BJ (cell line): ENCODE measurements at places on chromosomes 13 and 19.

DNA sequence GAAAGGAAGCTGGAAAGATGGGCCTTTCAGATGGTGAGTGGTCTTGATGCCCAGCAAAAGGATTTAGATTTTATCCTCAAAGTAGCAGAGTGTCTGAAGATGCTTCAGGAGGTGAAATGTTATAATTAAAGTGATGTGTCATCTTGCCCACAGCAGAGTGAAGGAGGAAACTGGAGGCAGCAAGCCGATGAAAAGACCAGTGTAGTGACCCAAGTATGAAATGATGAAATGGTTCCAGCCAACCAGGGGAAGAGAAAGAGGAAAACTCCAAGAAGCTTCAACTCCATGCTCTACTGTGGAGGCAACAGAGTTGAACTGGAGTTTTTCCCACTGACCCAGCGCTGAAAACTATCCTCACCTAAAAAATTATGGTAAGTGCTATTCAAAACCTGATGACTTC lies 66.7 kb downstream of the FOXO1 start:
- no peak for DNase-seq

GRCh38 chr19:38076337-38076736 lies 147.7 kb downstream of the DPF1 start:
- no peak for DNase-seq

DNA sequence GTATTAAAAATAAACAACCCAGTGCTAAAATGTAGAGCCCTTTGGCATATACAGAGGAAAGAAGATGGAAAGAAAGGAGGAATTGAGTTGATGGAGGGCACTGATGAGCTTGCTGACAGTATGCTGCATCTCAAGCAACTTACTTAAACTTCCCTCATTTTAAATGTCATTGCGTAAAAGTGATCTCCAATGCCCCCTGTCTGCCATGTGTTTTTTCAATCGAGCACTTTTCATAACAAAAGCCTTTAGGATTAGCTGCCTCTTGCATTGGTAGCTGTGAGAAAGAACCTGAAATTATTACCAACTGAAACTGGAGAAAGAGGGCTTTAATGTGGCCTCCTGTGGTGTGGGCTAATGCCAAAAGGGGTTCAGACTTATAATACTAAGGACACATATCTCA lies 541.6 kb downstream of the SUCLA2 start:
- DNase-seq = no peak

- no peak for DNase-seq
Observed at GRCh38 chr19:51637362-51637978, 7.3 kb upstream of the SIGLEC5 start.

- DNase-seq = no peak
Observed at GRCh38 chr13:39485314-39485700, 117.7 kb downstream of the LHFPL6 start.

DNA sequence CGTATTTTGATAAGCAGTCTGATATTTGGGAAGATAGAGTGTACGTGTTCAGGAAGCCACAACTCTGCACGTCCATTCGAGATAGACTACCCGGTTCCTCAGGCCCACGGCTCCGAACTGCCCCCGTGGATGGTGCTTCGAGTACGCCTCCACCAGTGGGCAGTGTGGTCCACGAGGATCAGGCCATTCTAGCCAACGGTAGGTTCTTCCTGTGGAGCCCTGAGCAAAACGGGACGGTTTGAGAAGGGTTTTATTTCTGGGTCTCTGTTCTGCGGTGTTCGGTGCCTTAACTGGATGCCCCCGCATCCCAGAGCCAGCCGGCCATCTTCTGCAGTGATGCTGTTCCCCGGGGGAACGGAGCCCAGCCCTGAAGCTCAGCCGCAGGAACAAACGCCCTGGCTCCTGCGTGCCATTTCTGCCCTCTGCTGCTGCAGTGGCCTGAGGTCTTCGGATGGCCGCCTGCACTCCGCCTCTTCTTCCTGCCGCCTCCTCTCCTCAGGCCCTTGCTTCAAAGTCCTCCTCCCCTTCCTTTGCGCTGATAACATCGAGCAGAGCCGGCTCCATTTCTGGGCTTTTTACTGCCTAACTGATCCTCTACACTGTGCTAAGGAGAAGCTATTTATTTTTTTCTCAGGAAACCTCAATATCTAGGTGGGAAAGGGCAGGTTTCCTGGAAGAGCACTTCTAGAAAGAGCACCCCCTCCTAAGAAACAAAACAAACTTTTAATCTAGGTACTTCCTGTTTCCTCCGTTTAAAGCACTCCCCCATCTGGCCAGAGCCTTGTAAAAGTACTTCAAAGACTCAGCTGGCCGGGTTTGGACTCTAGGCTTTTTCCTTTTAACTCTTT lies 36.2 kb upstream of the SLC46A3 start:
- DNase-seq = no peak

DNA sequence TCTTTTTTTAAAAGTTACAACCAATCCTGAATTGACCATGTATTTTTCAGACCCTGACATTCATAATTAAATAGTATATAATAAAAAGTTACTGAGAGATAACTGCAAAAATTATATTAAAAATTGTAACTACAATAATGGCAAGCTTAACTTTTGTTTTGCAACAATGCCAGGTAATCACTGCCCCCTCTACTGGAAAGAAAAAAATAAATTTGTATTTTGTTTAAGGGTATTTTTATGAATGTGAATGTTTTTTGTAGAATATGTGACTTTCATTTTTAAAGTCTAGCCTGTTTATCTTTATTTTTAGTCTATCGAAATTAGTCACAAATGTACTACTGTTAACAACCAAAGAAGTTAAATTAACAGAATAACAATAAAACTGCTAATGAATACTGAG lies 21.7 kb downstream of the MRPS31 start:
- DNase-seq = no peak

DNA sequence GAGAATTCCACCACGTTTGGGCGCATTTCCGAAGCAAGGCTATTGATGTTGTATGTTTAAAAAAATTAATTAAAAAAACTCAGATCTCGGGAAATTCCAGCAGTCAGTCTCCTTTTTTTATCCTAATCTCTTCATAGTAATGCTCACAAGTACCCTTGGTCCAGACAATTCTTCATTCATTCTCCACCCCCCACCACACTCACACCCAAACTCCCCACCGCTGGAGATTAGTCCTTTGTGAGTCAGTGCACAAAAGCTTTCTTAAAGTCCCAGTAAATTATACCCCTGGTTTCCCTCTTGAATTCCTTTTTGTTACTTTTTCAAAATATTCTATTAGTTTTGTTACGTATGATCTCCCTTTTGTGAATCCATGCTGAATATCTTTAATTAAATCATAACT lies 274.6 kb downstream of the ZNF536 start:
- no peak for DNase-seq

DNA sequence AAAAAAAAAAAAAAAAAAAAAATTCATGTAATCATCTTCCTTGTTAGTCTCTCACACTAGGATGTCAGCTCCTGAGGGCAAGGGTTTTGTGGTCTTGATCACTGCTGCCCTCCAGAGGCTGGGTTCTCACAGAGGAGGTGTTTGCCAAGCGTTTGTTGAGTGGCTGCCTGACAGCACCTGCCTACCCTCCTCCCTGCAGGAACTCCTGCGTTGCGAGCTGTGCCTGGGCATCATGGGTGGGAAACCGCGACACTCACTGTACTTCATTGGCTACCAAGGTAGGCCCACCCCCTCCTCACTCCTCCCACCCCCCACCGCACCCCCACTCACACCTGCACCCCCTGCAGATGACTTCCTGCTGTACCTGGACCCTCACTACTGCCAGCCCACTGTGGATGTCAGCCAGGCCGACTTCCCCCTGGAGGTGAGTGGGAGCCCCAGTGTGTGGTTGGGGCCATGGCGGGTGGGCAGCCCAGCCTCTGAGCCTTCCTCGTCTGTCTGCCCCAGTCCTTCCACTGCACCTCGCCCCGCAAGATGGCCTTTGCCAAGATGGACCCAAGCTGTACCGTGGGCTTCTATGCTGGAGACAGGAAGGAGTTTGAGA lies 8.1 kb downstream of the ATG4D start:
- no peak for DNase-seq

- no peak for DNase-seq
Observed at GRCh38 chr13:75025956-75026355, 456.0 kb downstream of the TBC1D4 start.

- DNase-seq = no peak
Observed at GRCh38 chr19:56403261-56403660, 871 bp upstream of the ZNF583 start.

DNA sequence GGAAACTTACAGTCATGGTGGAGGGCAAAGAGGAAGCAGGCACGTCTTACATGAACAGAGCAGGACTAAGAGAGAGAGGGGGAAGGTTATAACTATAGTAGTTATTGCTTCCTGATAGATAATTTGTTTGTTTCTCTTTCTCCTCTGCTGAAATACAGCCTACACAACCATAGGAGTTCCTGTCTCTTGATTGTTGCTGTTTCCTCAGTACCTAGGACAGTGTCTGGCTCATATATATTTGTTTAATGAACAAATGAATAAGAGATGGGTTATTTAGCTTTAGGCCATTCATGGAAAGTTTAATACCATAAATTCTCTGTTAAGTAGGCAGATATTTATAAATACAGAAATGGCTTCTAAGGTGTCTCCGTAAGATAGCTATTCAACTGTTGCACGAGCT lies 95.2 kb downstream of the PCCA start:
- DNase-seq = no peak

DNA sequence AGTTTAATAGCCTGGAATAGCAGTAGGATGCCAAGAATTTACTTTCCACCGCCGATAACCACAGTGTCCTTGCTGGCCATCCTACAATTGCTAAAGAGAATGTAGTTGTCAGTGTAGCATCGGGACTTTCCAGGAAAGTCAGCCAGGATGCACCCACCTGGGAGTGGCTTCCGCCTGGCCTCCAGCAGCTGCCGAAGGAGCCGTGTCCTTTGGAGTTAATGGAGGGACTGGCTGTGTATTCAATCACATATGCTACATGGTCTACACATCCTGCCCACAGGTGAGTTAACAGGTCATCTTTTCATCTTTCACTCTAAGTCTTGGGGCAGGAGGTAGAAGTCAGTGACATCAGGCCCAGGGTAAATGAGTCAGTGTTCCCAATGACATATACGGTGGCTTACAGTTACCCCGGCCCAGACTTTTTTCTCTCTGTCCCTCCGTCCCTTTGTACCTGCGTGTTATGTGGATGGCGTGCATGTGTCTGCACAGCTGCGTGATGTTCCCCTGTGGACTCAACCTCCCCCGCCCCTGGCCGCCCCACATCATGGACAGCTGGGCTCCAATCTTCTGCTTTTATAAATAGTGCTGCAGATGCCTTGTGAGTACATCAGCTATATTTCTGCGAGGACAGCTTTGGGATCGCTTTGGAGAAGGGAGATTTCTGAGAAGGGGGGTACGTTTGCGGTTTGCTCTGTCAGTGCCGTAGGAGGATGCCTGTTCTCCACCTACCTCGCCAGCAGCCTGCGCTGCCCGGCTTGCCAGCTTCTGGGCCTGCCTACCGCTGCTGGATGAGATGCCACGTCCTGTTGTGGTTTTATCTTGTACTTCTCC lies 63.1 kb downstream of the ATP11A start:
- DNase-seq = no peak

DNA sequence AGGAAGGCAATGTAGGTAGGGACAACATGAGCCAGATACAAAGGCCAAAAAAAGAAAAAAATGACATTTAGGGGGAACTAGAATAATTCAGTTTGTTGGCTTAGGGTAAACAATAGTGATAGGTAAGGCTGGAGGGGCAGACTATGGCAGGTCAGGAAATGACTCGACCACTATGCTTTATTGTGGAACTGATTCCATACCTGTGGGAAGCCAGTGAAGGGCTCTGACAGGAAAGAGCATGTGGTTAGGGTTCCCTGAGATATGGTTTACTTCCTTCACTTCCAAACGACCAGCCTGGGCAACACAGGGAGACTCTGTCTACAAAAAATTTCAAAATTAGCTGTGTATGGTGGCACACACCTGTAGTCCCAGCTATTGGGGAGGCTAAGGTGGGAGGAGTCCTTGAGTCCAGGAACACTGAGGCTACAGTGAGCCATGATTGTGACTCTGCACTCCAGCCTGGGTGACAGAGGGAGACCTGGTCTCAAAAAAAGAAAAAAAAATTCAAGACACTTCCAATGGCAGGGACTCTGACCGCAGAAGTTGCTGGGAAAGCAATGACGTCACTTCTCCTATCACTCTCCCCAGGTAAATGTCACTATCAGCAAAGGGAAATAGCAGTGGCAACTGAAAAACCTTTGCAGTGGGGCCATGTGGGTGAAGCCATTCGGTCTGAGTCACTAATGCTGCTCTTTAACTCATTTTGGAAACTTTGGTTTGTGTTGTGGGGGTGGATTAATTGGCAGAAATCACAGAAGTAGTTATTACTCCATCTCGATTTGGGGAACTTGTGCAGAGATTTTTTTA lies 192.8 kb upstream of the TSC22D1 start:
- no peak for DNase-seq

DNA sequence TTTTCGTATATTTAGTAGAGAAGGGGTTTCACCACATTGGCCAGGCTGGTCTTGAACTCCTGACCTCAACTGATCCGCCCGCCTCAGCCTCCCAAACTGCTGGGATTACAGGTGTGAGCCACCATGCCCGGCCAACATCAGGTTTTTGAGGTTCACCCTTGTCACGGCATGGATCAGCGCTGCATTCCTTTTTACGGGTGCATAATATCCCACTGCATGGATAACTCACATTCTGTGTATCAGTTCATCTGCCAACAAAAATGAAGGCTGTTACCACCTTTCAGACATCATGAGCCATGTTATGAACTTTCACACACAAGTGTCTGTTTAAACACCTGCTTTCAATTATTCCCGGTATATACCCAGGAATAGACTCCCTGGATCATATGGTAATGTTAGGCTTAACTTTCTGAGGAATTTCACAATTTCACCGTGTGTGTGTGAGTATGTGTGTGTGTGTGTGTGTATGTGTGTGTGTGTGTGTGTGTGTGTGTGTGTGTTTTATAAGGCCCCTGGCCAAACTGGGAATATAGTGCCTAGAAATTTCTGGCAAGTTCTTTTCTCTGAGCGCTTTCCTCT lies 52.2 kb downstream of the AP1M1 start:
- DNase-seq = no peak

DNA sequence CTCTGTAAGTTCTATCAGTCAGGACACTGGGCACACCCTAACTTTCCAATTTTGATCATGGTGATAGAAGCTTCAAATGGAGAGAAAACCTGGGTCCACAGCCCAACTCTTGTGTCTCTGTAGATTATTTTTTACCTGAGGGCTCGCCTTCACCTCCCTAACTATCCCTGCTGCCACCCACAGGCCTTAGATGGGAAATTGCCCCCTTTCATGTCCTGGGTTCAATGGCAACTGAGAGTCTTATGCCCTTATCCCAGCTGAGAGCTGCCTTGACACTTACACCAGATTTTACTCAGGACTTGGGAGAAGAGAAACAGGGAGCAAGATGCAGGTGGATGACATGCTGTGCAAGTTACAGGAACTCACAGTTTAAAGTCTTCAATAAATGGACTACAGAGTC lies 81.7 kb downstream of the RAP2A start:
- no peak for DNase-seq

GRCh38 chr13:110448230-110448629 lies 113.3 kb downstream of the RAB20 start:
- DNase-seq = peak; percentile 68

- DNase-seq = no peak
Observed at GRCh38 chr13:76523740-76524340, 362.4 kb downstream of the KCTD12 start.

DNA sequence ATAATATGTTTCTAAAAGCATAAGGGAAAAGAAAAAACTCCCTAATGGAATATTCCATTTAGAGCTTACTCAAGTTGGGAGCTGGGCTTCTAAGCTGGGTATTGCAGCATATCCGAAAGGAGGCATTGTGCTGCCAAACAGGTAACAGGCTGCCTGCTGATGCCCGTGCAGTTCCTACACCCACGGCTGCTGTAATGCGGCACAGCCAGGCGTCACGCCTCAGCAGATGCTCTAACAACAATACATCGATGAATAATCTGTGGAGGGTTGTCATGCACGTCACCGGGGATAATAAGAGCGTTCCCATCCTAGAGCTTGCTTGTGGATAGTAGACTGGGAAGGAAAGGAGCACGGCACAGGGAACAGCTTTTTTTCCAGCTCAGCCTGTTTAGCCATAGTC lies 1582.1 kb upstream of the SLC10A2 start:
- DNase-seq = no peak
